ENCODE measurements at places on chromosomes 3 and 15. TPM values are rescaled to one million over a fixed set of nuclear protein-coding genes. Genes with fewer than 3 reads are reported as not detected.

C3orf85 gene
- total RNA-seq, result not detected

SLC12A8 gene
- 10.9 TPM for total RNA-seq

CPN2 gene
- not detected for total RNA-seq

PLSCR1 gene
- total RNA-seq, result 70.4 TPM

ZCWPW2 gene
- total RNA-seq, result 1.3 TPM

ZPLD1 gene
- total RNA-seq, result not detected

CISH gene
- total RNA-seq, result 0.73 TPM

ZNF80 gene
- total RNA-seq, result not detected

IL17RE gene
- 1.5 TPM for total RNA-seq

CAV3 gene
- not detected for total RNA-seq

FEZF2 gene
- total RNA-seq, result not detected

OIP5 gene
- total RNA-seq, result 1.5 TPM

KLF15 gene
- 4.1 TPM for total RNA-seq

TMEM207 gene
- total RNA-seq, result not detected

TEX9 gene
- 5.5 TPM for total RNA-seq

SOX2 gene
- total RNA-seq, result not detected

GPR62 gene
- total RNA-seq, result under 0.01 TPM

CCDC66 gene
- total RNA-seq, result 24.4 TPM

CD200R1 gene
- total RNA-seq, result not detected

XXYLT1 gene
- 17.0 TPM for total RNA-seq

RASGRF1 gene
- total RNA-seq, result under 0.01 TPM

SEMA6D gene
- total RNA-seq, result 6.6 TPM
